Right kidney (tissue), 9 donors: ENCODE measurements at places on chromosomes 6 and 20.

DNA sequence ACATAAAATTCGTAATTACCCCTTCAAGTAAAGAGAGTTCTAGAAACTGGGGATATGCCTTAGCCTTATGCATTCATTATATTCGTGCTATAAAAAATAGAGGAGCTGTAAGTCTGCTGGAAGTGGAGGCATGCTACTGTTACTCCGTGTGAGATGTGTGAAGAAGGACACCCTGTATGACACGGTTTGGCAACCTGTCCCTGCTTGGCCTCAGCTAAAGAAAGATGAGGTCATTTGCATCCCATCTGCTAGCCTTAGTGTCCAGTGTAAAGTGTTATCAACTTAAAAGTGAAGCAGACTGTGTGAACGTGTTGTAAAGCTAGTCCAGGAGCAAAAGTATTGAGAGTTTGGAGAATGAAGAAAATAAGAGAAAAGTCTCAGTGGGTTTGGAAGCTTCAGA, 135.1 kb upstream of the RAB32 start:
- DNase-seq, result no peak

- no peak for DNase-seq
Observed at GRCh38 chr6:14172562-14172961, 55.0 kb downstream of the CD83 start.

GRCh38 chr20:50286609-50287008, 96.0 kb downstream of the CEBPB start:
- DNase-seq, result peak; percentile 49

DNA sequence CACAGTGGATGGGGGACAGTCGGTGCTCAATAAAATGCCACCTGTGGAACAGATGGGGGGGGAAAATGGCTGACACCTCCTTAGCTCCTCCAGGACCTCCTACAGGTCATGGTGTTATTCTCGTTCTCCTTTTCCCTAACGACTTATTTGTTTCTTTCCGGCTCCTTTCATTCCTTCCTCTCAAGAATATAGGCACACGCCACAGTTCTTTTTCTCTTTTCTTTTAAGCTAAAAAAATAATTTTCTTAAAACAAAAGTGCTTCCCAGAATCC, 1.4 kb upstream of the RNASET2 start:
- no peak for DNase-seq

GRCh38 chr6:25703005-25703404, 51.0 kb downstream of the SCGN start:
- no peak for DNase-seq

GRCh38 chr6:34576286-34576955, 20.3 kb upstream of the SPDEF start:
- DNase-seq, result no peak

DNA sequence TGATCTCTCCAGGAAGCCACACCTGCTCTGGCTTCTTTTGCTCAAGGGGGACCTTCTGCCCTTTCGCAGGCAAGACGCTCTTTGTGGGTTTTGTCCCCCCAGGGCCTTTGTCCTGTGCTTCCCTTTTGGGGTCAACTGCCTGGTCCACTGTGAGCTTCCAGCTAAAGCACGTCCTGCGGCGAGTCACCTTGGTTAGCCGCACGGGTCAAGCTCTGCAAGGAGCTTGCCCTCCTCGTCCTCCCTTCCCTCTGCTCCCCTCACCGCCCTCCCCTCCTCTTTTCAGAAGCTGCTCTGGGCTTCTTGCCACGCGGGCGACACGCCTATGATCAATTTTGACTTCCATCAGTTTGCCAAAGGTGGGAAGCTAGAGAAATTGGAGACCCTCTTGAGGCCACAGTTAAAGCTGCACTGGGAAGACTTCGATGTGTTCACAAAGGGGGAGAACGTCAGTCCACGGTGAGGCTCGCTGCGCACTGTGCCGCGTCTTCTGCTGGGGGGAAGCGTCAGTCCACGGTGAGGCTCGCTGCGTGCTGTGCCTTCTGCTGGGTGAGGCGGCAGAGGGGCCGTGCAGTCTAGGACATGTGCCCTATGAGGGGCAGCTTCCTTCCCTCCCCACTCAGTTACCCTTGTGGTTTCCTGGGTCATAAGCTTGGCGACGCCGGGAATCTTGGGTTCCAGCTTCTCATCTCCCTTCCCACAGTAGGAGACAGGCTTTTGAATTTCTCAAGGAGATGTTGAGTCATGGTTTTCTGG, 80.2 kb downstream of the SYNJ2 start:
- DNase-seq, result no peak

DNA sequence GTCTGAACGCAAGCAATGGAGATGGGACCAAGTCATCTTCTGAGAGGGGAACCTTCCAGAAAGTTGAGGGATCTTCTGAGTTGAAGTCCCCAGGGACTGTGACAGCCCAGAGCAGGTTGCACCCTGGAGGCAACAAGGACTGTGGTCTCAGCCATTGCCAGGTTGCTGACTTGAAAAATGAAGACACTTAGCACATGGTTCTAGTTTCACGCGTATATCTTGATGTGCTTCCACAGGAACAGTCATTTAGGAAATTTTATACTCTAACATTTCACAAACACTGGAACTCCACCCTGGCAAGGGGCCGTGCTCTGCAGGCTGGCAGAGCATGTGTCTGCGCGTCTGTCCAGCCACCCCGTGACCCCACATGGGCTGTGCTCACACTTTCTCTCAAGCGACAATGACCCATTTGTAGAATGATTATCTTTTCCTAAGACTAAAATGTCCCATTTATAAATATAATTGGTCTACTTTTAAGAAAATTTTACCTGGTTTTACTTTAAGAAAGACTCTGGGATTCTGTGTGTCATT, 157.0 kb downstream of the ERMARD start:
- no peak for DNase-seq

GRCh38 chr20:35984382-35984781, 16.0 kb downstream of the CNBD2 start:
- DNase-seq, result no peak

DNA sequence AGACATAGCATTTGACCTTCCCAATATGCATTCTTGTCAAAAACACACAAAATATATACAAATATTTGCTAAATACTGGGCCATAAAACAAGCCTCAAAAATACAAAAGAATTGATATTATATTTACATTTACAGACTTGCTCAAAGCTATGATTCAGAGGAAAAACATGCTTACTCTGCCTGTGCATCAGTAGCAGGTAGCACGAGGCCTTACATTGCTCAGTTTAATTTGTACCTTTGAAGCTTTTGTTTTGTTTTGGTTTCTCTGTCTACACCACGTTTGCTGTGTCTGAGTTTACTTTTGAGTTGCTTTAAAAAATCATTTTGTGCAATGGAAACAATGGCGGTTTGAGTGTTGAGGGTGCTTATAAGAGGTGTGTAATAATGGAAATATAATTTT, 99.3 kb downstream of the PHF3 start:
- DNase-seq, result no peak

GRCh38 chr6:105077596-105078385, 102.0 kb downstream of the POPDC3 start:
- DNase-seq, result peak; percentile 6

DNA sequence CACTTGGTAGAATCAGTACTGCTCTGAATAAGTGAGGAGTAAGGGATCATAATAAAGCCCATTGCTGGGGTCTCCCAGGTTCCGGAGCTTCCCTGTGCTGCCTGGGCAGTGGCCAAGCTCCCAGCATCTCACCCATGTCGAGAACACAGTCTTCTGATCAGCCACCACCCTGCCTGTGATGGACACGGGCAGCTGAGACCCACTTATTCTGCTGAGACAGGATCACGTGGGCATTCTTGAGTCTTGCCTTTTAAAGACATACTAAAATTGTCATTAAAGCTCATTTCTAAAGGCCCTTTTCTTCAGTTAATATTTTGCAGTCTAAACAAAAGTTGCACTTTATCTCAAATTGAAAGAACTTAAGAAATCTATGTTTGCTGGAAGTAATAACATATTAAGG, 42.7 kb upstream of the SLC22A2 start:
- no peak for DNase-seq

DNA sequence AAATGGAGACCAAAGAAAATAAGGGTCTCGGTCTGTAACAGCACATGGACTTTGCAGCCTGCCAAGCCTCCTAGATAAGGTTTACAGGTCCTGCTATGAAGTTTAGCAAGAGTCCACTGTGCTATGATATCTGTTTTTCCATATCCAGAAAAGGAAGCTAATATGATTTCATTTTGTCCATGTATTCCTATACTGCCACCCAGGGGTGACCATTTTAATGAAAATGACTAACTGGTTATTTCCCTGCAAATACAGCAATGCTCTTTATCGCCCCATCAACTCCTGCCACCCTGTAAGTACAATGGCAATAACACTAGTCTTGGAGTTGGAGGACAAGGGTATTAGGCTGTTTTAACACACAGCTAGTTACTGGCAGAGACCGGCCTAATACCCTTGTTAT, 115.2 kb upstream of the GLP1R start:
- no peak for DNase-seq

DNA sequence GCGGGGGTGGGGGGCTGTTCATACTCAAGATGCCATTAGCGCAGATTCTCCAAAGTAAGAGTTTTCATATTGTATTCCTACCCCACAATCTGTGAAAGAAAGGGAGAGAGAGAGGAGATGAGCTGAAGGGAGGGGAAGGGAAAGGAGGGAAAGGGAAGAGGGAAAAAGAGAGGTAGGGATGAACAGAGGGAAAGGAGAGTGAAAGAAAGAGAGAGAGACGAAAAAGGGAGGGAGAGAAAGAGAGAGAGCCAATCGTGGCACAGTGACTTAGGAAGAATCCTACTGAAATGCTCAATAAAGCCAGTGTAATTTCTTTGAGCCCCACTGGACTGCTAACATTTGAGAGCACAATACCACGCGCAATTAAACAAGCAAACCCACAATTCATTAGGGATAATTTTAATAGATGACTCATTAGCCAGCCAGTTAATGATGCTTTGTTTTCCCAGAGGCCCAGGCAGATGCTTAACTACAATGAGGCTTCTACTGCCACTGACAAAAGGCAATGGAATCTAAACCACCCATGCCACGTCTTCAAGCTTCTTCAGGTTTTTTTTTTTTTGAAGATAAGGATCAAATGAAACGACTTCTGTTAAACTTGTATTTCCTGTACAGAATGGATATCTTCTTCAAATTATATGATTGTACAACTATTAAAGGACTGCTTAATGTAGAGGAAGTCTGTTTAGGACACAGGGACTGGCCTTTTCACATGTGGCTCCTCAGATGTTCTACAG, 306.8 kb downstream of the FOXC1 start:
- DNase-seq, result no peak

DNA sequence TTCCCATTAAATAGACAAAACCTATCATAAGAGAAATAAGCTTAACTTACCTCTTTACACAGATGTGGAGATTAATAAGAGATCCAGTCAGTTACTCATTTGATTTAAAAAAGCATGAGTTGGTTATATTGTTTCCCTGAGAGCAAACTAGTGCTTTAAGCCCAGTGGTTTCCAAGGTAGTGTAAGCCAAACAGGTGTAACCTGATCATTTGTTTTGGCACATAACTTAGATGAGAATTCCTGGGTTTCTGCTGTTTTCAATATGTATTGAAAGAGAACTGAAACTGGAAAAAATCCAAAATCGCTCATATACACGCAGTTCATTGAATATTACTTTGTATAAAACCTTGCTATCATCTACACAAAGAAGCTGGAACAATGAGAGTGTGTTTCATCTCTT, 30.5 kb upstream of the SMIM8 start:
- DNase-seq, result no peak

- no peak for DNase-seq
Observed at GRCh38 chr6:72035966-72036365, 149.6 kb downstream of the RIMS1 start.

- no peak for DNase-seq
Observed at GRCh38 chr20:23187751-23188150, 101.6 kb upstream of the CD93 start.

DNA sequence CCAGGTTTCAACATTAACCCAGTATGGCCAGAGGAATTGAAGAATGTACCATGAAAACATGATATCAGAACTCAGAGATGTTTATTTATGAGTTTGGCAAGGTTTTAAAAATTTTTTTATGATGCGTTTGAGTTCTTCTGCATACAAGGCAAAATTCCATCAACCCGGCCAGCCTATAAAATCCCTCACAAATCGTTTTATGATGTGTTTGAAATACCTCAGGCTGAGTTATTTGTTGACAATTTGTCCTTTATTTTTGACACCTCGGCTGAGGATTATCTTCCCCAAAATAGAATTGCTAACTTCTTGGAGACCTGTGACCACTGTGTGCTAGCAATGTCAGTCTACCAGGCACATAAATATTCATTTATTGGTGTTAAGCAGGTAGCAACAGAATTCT, 91.9 kb upstream of the SLC24A3 start:
- DNase-seq, result no peak

DNA sequence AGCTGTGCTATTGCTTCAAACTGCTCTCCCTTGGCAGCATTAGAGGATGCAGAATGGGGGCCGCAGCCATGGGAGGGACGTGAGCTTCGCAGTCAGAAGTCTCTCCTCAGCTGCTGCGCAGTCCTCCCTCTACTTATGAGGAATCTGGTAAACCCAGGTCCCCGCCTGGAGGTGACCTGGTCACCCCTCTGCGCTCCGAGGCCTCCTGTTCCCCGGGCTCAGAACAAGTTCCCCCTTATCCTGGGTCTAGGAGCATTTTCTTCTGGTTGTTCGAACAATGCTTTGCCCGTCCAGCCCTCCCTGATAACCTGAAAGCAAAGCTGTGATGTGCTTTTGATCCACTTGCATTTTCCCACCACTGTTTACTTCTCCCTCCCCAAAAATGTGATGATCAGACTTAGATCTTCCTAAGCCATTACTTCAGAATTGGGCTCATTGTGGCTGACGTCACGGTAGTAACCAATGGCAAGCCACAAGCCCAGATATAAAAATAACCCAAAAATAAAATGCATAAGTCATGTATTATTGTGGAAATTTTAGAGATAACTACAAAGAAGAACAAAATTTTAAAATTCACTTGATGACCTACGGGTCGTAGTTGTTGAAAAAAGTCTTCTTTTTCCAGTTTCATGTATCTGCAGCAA, 80.7 kb downstream of the SERAC1 start:
- no peak for DNase-seq

DNA sequence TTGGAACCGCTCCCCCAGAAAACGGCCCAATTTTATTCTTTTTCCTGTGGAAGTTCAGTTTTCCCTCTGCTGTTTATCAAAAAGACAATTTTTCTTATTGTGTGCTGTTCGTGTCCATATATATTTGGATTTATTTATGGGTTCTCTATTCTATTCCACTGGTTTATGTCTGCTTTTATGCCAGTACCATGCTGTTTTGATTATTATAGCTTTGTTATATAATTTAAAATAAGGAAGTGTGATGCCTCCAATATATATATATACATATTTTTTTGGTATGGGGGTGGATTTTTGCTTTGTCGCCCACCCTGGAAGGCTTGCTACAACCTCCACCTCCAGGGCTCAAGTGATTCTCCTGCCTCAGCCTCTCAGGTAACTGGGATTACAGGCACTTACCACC, 103.3 kb downstream of the TFAP2B start:
- DNase-seq, result no peak

DNA sequence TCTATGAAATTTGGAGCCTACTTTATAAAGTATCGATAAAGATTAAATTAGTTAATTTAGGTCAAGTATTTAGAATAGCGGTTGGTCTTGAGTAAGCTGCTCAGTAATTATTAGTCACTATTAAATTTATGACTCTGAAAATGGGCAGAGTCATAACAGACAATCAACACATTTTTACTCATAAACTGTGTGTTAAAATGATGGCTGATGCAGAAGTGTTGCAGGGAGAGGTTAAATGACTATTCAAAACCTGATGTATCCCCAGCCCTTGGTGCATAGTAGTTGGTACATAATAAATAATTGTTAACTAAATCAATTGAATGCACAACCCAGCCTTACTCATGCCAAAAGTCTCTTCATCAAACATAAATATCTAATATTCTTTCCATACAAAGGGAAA, 30.6 kb downstream of the HIVEP2 start:
- no peak for DNase-seq
